Activated T-helper 2 cell treated with anti-CD3 and anti-CD28 coated beads, Interferon-gamma antibody, Interleukin-2, Interleukin-4, amounts not matched to agents 10 μg/mL and 5 μg/mL and 100 μg/mL, durations not matched to agents 14 hours and 24 hours and 36 hours (primary cell): ENCODE measurements at places on chromosomes 16 and 17. TPM values are rescaled to one million over a fixed set of nuclear protein-coding genes. Genes with fewer than 3 reads are reported as not detected.

OR2C1 gene
- not detected in 2 replicates for total RNA-seq

FOXJ1 gene
- total RNA-seq = 0.11 TPM in 2 replicates

ZNF750 gene
- not detected in 2 replicates for total RNA-seq

DCTN5 gene
- total RNA-seq = 86.5 and 88.4 TPM in 2 replicates

PIK3R6 gene
- 9.8 and 10.1 TPM in 2 replicates for total RNA-seq

UQCRC2 gene
- 269 and 272 TPM in 2 replicates for total RNA-seq

KRTAP4-4 gene
- not detected in 2 replicates for total RNA-seq

DNA sequence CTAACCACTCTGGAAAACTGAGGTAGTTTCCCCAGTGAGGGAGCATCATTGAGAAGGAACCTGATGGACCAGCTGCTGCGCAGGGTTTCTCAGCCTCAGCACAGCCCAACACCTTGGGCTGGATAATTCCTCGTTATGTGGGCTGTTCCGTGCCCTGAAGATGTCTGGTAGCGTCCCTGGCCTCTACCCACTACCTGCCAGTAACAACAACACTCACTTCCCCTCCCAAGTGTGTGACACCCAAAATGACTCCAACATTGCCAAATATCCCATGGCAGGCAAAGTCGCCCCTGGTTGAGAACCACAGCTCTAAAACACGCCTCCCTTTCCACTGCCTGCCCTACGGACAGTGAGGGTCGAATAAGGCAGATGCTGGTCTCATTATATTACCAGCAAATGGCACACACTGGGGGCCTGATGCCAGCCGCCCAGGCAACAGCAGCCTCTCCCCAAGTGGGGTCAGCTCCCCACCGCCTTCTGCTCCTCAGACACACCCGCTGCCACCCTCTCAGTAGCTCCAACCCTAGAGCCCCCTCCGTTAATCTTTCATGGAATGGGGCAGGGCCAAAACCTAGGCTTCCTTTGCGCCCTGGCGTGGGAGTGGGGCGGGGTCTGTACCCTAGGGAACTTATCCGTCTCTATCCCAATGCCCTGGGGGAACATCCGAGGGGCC lies 1.0 kb downstream of the RHBDF2 start:
- no peak for DNase-seq

DNA sequence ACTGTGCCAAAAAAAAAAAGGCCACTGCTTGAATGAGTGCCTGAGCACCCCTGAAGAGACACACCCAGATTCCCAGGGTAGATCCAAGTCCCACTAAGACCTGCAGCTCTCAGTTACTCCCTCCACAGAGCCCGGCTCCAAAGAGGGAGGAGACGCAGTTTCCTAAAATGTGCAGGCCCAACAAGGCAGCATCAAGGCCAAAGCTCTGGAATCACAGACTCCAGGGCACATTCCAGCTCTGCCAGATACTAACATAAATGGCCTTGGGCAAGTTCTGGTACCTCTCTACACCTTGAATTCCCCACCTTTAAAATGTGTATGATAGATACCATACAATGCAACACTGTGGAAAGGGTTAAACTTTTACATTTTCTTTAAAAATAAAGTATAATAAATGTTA lies 57.0 kb downstream of the GAS7 start:
- no peak for DNase-seq

- DNase-seq = no peak
Measured at GRCh38 chr17:8875436-8875835, 8.0 kb upstream of the PIK3R6 start.

- no peak for DNase-seq
Measured at GRCh38 chr16:74469946-74470478, 48.7 kb upstream of the CLEC18B start.

DNA sequence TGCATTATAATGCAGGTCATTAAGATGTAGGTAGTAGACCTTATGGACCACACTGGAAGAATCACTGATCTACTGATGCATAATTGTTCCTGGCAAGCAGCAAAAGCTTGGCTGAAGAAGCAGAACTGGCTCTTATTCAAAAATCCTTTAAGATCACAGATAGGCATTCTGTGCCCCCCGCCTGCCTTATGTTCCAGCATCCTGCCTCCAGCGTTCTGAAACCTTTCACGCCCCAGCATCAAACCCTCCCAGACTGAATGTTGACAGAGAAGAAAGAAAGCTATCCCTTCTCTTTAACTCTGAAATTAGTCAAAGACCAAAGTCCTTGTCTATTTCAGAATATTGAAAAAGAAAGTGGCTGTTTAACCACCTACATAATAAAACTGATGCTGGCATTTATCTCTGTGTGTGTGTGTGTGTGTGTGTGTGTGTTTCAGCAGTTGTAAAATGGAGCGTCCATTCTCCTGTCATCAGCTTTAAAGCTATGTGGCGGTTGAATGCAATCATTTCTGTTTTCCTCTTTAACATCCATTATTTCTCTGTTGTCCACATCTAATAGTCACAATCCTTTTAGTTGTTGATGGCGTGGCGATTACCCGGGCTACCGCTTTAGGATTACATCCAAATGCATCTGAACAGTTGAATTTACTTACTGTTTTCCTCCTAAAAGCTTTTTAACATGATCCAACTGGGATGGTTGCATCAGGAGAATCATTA lies 350.4 kb downstream of the HS3ST4 start:
- DNase-seq = no peak

GRCh38 chr17:47811709-47812108 lies 9.9 kb downstream of the OSBPL7 start:
- no peak for DNase-seq

DNA sequence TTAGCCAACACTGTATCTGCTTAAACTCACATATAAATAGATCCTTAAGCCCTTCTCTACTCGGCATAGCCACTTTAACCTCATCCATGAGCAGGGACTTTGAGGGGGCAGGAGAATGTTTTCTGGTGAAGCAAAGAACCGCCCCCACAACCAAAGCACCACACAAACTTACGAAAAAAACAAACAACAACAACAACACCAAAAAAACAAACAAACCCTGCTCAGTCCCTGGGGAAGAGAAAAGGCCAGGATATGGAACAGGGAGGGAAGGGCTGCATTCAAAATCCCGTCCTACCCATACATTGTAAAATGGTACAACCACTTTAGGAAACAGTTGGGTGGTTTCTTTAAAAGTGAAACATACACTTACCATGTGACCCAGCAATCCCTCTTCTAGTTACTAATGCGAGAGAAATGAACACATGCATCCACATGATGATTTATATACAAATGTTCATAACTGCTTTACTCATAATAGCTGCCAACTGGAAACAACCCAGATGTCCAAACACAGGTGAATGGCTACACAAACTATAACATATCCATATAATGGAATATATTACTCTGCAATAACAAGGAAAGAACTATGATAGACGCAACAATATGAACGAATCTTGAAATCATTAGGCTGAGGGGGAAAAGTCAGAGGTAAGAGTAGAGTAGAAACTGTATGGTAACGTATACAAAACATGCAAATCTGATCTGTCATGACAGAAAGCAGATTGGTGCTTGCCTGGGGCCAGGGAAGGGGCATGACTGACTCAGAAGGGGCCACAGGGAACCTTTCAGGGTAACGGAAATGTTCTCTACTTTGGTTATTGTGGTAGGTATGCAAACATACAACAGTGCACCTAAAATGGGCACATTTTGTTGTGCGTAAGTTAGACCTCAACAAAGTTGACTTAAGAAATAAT lies 37.7 kb upstream of the TOB1 start:
- no peak for DNase-seq

DNA sequence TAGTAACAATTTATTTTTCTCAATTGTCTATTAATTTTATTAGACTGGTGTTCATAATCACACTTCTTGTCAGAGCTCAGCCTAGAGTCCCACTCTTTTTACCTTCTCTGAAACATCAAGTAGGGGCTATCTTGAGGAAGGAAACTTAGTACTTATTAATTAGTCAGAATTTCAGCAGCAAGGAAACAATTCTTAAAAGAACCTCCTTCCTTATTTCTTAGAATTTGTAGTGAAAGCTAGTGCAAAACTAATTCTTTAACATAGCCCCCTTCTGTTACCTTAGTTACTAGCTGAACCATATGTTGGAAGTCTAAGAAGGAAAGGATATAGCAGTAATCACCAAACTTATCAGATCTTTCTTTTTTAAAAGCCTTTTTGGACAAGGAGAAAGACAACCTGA lies 35.2 kb downstream of the MAP2K4 start:
- DNase-seq = no peak

GRCh38 chr17:82600731-82601446 lies 47.4 kb downstream of the WDR45B start:
- no peak for DNase-seq

DNA sequence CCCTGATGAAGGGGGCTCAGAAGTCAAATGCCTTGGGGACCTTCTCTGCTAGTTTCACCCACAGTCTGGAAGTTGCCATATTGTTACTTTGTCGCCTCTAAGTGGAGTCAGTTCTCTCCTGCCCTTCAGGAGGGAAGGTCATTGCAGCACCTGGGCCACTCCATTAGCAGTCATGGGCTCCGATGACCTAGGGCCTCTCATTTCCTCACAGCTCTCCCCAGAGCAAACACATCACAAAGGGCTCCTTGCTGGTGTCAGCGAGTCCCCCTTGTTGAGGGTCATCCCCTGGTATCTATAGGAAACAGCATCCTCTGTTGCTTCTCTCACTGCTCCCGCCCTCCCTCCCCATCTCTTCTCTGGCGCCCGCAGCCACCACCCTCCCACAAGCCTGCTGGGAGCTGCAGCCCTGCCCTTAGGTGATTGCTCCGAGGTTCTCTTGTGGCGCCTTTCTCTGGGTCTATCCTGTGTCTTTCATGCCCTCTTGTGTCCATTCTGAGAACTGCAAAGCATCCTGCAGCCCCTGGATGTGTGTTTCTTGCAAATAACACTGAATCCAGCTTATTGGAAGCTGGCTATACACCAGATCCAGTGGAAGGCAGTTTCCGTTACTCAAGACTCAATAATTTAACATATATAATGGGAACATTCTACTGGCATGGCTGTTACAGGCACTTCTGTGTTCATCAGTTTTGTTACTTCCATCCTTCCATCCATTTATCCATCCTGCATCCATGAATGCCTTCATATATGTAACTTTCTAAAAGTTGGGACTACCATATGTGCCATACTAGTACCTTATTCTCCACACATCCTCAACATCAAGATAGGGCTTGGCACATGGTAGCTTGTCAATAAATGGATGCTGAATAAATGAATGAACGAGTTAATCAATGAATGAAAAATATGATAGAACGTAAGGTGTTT lies 21.2 kb downstream of the PDILT start:
- peak; percentile 17 for DNase-seq

GRCh38 chr17:79843474-79843815 lies 4.2 kb upstream of the CBX4 start:
- DNase-seq = no peak

DNA sequence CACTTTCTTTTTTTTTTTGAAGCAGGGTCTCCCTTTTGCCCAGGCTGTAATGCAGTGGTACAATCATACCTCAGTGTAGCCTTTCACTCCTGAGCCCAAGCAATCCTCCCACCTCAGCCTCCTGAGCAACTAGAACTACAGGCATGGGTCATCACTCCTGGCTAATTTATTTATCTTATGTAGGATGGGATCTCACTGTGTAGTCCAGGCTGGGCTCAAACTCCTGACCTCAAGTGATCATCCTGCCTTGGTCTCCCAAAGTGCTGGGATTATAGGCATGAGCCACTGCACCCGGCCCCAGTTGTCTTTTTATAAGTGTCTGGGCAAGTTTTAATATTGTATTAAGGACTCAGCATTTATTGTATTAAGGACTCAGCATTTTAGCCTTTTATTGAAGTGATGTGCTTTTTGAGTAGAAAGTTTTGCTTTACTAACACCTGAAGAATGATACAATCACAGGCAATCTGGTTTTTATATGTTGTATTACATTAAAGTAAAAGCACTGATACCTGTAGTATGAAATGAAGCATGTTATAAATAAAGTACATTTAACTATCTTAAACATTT lies 22.9 kb downstream of the VMP1 start:
- no peak for DNase-seq

DNA sequence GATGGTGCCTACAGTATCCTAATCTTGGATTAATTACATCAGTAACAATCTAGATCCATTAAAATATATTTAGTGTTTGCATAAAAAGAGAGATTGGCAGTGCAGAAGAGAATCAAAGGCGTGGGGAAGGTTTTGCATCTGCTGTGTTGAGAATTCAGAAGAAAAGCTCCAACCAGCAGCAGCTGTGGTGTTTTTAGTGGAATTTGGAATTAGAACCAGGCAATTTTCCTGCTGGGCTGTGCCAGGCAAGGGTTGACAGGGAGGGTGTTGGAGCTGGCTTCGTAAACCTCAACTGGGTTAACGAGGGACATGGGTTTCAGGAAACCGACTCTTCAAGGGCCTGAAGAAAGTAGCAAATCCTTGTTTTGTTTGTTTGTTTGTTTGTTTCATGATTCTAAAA lies 107.8 kb upstream of the WSCD1 start:
- DNase-seq = no peak

DNA sequence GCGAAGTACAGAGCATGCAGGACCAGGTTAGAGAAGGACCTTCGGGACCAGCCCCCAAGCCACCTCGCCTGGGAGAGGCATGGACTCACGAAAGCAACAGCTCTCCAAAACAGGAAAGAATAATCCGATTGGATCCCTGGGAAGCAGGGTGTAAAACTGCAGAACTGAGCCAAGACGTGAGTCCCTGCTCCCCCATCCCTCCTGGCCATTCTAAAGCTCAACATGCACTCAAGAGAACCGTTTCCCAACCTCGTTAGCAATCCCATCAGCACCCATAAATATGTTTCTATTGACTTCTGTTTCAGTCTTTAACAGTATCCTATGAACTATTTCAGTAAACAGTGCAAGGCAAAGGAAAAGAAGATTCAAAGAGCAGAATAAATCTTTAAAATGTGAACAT lies 167.0 kb downstream of the COPRS start:
- no peak for DNase-seq

DNA sequence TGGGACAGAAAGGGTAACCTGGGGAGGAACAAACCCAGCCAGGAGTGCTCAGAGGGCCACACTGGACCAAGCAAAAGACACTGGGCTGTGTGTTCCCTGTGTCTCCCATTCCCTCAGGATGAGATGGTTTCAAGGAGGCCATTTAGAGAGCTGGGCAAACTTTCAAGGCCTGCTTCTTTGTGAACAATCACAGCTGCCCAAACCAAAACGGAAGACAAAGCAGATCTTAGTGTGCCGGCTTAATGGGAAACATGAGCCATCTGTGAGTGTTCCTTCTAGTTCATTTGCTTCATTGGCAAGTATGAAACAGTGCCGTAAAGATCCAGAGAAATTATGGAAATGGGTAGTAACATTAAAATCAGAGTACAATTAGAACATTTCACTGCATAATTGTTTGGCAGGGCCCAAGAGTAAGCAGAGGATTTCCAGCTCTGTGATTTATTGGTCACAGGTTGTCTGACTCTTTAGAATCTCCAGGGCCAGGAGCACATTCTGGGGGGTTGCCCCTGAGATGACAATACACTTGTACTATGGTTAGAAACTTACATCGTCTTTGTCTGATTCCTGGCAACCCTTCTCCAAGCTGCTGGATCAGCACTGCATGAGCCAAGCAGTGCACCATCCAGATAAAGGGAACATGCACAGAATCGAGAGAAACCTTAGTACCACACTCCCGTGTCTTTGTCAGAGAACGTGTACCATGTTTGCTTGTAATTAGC lies 412.1 kb downstream of the RBFOX1 start:
- no peak for DNase-seq
